ENCODE measurements at places on chromosomes 2 and 18.
A peak's percentile ranks its signal among the peaks of the same experiment; 100 is the strongest.

GRCh38 chr2:68936427-68936826 lies 16.3 kb downstream of the GKN2 start:
- no peak for DNase-seq

DNA sequence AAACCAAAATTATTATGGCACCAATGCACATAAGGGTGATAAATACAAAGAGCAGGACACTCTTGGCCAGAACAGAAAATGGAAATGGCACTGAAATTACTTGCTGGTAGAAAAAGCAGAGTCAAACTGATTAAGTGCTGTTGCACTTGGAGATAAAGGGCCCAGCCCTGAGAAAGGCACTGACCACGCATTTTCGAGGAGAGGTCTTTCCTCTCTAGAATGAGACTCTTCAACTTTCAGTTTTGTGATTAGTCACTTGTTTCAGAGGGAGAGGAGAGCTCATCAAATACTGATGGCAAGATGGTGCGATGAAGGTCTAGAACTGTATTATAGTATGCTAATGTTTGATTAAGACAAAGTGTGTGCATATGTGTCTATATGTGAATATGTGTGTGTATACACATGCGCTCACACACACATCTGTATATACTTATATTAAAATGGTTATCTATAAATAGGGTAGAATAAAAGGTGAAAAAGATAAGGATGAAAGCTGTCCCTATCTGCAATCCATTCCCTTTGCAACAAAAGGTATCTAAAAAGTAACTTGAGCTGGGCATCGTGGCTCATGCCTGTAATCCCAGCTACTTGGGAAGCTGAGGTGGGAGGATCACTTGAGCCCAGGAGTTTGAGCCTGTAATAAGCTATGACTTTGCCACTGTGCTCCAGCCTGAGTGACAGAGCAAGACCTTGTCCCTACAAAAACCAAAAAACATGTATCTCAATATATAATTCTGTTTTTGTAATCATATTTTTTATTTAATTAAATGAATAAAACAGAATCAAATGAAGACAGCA lies 48.8 kb upstream of the ZDBF2 start:
- no peak for DNase-seq

GRCh38 chr2:222623756-222624309 lies 32.1 kb downstream of the FARSB start:
- DNase-seq = no peak

GRCh38 chr2:17422061-17422460 lies 96.2 kb downstream of the RAD51AP2 start:
- DNase-seq = peak; percentile 97

DNA sequence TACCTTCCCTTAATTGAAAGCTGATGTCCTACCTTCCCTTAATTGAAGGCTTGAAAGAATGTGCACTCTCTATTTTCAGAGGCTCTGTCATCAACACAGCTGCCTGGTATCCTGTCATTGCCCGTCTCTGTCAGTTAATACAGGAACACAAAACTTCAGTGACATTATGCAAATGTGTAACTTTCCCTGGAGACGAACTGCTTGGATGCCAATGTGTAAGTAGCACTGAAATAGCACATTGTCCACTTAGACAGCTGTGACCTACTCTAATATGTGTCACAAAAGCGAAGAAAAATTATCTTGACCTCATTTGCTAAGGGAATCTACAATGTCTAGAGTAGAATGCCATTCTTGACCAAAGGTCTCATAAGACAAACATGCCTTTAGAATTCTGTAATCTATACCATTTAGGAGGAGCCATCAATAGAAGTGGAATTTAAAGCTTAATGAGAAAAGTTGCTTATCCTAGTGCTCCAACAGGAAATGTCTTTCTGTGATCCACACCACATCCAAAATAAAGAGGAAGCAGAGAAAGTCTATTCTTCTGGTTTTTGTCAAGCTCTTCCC lies 138.1 kb downstream of the BARD1 start:
- DNase-seq = no peak

- no peak for DNase-seq
Measured at GRCh38 chr18:39846265-39846664, 2108.8 kb upstream of the PIK3C3 start.

DNA sequence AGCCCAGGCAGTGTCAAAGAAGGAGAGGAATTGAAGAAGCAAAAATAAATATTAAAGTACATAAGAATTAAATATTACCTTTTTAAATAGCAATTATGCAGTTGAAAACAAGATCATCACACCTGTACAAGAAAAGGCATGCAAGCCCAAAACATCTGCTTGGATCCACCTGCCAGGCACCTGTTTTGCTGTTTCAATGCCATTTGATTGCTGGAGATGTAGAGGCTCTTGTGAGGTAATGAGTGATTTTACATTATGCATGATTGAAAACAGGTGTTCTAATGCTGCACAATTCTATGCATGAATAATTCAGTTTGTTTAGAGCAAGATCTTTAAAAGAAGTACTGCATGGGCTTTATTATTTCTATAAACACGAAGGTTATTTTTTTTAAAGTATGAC lies 700.6 kb upstream of the ZEB2 start:
- no peak for DNase-seq

GRCh38 chr2:241599615-241600014 lies 37.3 kb downstream of the THAP4 start:
- DNase-seq = no peak

GRCh38 chr2:94999431-94999883 lies 26.1 kb upstream of the MAL start:
- DNase-seq = no peak

GRCh38 chr2:235045973-235046343 lies 94.1 kb downstream of the SH3BP4 start:
- DNase-seq = no peak

DNA sequence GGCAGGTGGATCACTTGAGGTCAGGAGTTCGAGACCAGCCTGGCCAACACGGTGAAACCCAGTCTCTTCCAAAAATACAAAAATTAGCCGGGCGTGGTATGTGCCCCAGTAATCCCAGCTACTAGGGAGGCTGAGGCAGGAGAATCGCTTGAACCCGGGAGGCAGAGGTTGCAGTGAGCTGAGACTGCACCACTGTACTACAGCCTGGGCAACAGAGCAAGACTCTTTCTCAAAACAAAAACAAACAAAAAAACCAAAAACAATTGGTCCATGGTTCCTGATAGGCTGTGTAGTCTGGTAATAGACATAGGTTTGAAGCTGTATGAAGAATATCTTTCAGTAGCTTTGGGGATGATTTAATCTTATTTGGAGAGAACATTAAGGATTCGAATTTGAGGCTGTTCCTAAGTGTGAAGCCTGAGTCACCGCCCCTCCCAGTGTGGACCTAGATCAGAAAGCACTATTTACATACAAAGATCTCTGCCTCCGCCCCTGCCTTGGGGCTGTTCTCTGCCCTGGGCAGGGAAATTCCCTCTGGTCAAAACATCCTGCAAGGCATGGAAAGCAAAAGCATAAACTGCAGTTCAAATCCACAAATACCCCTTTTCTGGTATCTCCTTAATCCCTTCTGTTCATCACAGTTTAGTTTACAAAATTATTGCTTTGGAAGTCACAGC lies 52.8 kb upstream of the PMAIP1 start:
- DNase-seq = peak; percentile 42

DNA sequence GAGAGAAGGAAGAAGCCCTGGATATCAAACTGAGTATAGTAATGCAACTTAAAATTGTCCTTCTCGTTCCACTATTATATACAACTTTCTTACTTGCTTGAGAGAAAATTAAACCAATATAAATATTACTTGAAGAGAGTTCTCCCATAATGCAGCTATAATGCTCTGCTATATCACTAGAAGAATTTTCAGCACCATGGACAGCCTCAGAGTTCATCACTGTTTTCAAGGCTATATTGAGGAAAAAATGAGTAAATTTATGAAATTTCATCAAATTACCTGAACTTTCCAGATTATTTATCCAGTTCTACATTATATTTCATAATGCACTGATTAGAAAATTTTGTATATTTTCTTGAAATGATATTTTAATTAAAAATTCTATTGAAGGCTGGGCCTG lies 1053.5 kb upstream of the FAM98A start:
- no peak for DNase-seq

DNA sequence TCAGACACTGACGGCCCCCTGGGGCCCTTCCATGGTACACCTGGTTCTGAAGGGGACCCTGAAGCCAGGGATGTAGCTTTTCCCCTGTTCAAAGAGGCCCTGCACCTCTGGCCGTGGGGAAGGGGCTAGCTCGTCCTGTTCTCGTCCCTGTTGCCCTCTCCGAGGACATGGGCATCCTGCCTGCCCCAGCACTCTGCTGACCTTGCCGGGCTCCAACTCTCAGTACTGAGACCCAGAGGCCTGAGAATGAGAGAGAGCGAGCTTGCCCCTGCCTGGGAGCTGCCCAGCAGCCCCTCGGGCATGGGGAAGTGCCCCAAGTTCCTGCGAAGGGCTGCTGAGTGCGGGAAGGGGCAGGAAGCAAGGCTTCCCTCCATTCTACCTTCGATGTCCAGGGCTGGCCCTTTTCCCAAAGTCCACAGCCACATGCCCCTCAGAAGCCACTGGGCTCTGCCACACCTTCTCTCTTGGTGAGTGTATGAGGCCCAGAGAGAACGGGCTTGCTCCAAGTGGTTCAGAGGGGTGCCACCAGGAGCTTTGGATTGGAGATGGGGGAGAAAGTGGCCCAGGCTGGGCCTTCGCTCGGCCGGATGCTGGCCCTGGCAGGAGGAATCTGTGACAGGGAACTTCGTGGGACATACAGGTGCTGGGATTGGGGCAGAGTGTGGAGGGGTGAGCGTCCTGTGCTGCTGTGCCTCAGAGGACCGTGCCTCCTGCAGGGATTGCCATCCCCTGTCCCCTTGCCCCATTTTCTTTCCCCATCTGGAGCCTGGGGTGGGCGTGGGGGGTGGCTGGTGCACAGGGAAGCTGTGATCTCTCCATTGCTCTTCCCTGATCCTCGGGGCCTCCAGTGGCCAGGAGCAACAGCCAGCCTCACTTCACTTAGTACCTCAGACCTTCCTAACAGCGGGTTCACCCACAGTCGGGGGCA lies 50.8 kb downstream of the KCNIP3 start:
- no peak for DNase-seq

- no peak for DNase-seq
Measured at GRCh38 chr18:830315-830901, 18.4 kb upstream of the YES1 start.

GRCh38 chr2:71813315-71813714 lies 334.3 kb downstream of the CYP26B1 start:
- no peak for DNase-seq

DNA sequence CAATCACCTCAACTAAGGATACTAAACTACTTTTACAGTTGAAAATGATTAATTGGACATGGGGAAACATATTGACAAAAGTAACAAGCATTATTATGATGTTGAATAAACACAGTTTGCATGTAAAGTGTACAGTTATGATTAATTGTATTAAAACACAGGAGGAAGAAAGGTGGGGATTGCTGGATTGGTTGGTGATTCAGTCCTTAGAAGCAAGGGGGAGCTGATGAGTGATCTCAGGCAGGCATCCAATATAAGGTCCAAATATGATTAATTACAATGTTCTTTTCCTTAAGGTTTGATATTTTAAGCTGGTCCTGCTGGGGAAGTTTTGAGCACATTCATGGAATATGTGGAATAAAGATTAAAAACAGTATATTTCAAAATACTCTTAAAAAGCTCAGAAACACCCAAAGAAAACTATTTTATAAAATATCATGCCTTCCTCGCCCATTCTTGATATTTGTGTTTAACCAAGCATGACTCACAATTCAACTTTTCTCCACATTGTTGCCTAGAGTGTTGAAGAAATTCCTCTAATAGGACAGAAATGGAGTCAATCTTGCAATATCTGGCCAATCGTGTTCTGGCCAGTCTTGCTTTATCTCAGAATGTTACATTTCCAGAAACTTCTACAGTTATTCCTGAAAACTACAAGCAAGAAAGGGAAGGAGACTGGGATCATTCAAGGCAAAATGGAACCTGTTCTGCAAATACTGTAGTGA lies 268.2 kb downstream of the RPIA start:
- DNase-seq = no peak

- peak; percentile 61 for DNase-seq
Measured at GRCh38 chr2:11753452-11753885, 7.0 kb downstream of the LPIN1 start.

DNA sequence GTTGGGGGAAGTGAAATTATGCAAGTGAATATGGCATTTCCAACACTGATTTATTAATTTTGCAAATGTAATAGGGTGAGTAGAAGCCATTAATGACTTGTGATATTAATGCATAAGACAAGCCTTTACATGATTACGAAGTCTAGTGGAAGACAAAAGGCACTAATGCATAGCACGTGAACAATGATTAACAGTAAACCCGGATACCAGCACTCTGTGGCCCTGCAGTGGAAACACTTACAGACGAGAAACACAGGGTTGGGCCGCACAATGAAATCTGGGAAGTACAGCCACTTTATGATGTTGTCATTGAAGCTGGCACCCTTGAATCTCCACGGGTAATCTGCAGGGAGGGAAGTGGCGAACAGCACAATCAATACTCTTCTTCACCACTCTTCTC lies 233.4 kb downstream of the NAPG start:
- no peak for DNase-seq

DNA sequence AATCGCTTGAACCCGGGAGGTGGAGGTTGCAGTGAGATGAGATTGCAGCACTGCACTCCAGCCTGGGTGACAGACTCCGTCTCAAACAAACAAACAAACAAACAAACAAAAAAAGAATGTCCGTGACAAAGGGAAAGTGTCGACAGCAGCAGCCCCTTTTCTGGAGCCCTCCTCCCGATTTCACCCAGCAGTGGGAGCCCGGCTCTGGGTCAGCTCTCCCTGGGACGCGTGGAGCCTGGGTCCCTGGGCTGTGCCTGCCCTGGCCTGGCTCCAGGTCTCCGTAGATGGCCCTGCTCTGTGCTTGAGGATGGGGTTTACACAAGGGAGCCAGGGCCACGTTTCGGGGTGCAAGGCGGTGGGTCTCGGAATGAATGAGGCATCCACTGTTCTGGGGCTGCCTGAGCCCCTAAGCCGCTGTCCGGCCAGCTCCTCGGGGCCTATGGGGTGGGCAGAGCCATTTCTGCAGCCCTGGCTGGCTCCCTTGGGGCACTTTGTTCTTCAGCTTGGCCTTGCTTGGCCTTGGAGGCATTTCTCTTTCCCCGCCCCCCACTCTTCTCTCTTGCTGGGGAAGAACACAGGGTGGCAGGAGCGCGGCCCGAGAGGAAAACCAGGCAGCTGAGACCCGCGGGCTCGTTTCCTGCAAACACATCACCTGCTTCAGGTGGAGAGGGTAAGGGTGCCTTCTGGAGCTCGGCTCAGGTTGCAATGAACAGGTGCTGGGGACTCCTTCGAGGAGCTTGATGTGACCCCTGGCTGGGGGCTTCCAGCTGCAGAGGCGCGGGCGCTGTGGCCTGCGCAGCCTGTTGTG lies 29.1 kb downstream of the RTP5 start:
- DNase-seq = no peak

DNA sequence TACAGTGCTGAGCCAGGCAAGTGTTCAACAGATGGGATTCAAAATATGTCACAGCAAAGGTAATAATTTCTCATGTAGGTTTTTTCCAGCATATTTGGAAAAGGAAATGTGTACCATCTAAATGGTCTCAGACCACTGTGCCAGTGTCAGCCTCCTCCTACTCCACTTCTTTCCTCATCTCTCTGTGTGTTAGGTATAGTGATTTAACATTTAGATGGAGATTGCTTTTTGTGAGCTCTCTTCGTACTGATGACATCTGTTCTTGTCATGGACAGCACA lies 80.9 kb upstream of the TSPYL6 start:
- no peak for DNase-seq

- DNase-seq = no peak
Measured at GRCh38 chr2:222256250-222256649, 42.5 kb downstream of the PAX3 start.

- no peak for DNase-seq
Measured at GRCh38 chr2:60091894-60092293, 461.6 kb downstream of the BCL11A start.
